HFF-Myc (cell line): ENCODE measurements at places on chromosomes 13 and 19.
A peak's percentile ranks its signal among the peaks of the same experiment; 100 is the strongest.

- no peak for DNase-seq
These were observed 130.6 kb downstream of the KLF5 start for GRCh38 chr13:73189362-73189761.

- DNase-seq, result no peak
These were observed 60.3 kb upstream of the SPATA13 start for GRCh38 chr13:24100188-24100587.

DNA sequence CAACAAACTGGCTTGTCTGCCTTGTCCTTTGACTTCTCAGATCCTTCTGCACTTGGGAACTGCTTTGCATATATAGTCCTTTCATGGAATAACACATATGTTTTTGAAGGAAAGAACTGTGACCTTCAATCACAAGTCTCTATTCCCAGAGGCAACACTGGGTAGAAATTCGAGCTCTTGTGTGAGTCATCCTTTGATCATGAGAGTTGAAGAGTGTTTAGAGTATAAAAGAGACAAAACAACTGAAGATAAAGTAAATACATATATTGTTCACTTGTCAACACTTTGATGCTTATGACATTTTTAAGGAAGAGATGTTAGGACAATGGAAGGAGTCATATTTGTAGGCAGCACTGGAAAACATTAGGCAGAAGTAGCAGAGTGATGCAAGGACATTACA, 5.2 kb upstream of the OR7A5 start:
- no peak for DNase-seq

- no peak for DNase-seq
These were observed 61.5 kb upstream of the ZNF536 start for GRCh38 chr19:30310602-30311263.

- DNase-seq, result no peak
These were observed 12.3 kb downstream of the FAM187B start for GRCh38 chr19:35216016-35216832.

- DNase-seq, result no peak
These were observed 5.3 kb downstream of the SLC27A1 start for GRCh38 chr19:17475541-17476115.

- DNase-seq, result no peak
These were observed 73.1 kb downstream of the ZIC5 start for GRCh38 chr13:99898421-99898820.

DNA sequence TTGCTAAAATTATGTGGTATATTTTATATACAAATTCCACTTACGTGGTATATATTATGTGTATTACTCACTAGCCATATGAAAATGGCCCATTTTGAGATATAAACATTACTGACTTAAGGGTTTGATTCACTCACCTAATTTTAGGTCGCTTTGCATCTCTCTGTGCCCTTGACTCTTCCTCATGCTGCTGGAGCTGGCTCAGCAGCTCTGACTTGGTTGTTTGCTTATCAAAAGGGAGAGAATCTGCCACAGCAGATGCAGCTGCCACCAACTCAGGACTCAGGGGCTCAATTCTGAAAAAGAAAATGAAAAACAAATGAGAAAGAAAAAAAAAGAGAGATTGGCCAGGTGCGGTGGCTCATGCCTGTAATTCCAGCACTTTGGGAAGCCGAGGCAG, 12.2 kb downstream of the MRPS31 start:
- DNase-seq, result no peak

GRCh38 chr19:679418-680286, 3.5 kb downstream of the FSTL3 start:
- no peak for DNase-seq

GRCh38 chr19:17553256-17553655, 2.2 kb upstream of the COLGALT1 start:
- peak; percentile 89 for DNase-seq

DNA sequence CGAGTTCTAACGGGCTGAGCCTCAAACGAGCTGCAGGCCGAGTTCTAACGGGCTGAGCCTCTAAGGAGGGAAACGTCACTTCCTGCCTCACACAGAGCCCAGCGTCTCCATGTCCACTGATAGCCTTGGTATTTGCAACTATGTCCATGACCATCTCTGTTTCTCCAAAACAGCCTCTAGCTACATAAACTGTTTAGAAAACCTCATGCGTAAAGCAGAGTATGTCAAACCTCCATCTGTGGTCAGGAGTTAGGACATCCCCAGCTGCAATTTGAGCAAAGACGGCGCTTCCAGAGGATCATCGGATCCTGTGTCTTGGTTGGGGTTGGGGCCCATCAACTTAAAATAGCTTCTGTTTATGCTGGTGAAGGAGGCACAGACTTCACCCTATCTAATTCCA, 20.8 kb downstream of the RASA3 start:
- DNase-seq, result no peak

GRCh38 chr13:53250272-53250875, 221.8 kb downstream of the OLFM4 start:
- peak; percentile 38 for DNase-seq

DNA sequence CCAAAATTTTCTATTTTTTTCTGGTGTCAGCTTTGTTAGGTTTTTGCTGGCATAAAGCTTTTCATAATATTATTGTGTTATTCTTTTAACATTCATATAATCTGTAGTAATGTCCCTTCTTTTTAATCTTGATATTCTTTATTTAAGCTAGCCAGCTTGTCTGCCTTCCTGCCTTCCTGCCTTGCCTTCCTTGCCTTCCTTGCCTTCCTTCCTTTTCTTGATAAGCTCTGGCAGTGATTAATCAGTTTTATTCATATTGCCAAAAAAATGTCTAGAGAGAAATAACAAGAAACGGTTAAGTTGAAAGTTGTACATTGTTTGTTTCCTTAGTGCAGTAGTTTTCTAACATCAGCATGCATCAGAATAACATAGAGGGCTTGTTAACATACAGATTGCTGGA, 257.5 kb downstream of the MAB21L1 start:
- no peak for DNase-seq

DNA sequence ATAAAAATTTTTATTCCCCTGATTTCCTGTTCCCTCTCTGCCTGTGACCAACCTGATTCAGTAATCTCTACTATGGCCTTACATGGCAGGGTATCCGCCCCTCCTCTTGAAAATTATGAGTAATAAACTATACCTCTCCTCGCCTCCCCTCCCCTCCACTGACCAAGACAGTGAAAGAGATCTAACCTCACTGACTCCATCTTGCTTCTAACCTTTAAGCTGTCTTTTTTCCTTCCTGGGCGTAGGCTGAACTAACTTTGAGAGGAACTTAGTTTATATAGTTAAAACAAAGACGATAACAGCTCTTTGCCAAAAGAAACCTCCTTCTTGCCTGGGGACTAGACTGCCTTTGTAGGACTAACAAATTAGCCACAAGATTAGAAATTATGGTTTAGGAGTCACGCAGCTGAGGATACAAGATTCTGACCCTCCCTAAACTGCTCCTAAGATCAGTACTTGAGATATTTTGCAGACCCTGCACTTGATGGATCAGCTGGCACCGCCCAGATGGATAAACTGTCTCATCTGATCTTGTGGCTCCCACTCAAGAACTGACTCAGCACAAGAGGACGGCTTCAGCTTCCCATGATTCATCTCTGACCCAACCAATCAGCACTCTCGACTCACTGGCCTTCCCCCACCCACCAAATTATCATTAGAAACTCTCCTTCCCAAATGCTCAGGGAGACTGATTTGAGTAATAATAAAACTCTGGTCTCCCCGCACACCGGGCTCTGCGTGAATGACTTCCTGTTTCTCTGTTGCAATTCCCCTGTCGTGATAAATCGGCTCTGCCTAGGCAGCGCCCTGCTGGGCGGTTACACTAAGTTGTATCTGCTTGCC, 187.1 kb downstream of the TDRD3 start:
- peak; percentile 20 for DNase-seq

GRCh38 chr19:48036765-48037164, 7.1 kb downstream of the CABP5 start:
- DNase-seq, result no peak

GRCh38 chr19:40323705-40324104, 24.5 kb downstream of the C19orf47 start:
- no peak for DNase-seq

DNA sequence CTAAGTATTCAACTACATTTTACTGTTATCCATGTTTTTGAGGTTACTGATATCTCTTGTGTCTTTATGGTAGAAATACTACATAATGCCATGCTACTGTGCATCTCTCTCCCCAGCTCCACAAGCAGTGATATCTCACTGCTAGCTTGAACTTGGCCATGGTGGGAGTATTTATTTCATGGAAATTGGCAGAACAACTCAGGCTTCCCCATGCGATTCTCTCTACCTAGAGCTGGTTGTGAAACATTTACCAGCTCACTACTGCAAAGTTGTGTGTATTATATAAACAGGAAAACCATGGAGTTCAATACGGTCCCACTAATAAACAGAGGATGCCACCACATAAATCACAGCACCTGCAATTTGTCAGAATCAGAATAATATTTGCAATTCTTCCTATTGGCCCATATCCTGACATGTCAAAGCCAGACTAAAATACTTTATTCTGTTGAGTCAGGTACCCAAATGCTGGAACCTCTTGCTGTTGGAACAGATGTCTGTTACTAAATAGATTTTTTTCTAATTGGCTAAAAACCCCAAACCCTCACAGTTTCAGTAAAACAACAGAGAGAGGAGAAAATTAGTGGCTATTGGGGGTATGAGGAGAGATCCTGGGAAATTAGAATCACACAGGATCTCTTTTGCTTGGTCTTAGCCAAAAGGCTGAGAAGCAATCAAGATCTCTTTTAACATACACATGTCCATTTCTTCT, 91.4 kb upstream of the SLC10A2 start:
- no peak for DNase-seq

- no peak for DNase-seq
These were observed 5.0 kb upstream of the EID2 start for GRCh38 chr19:39544911-39545310.

GRCh38 chr13:101942535-101943157, 459.2 kb downstream of the FGF14 start:
- no peak for DNase-seq

GRCh38 chr19:36110487-36111199, at the start of gene OVOL3:
OVOL3 (plus strand) TSS chr19:36111143; CDS start chr19:36111203, 60 bp downstream.
- DNase-seq, result no peak

DNA sequence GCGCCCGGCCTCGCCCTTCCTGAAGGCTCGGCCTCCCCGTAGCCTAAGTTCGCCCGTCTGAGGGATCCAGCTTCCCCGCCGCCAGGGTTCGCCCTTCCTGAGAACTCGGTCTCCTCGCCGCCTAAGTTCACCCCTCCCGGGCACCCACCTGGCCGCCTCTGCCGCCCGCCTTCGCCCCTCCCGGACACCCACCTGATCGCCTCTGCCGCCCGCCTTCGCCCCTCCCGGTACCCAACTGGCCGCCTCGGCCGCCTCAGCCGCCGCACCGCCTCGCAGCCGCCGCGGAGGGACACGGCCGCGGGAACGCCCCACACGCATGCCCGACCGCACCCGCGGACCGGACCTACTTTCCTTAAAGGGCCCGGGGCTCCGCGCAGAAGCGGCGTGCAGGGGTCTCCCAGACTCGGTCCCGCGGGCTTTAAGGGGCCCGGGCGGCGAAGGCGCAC, at the start of gene MOB3A:
Gene MOB3A (minus strand): TSS at position 293 of the 446 bp plus-strand sequence. CDS start 17,766 bp downstream, outside the sequence.
- DNase-seq, result no peak

GRCh38 chr13:114105521-114106225, 26.8 kb downstream of the RASA3 start:
- DNase-seq, result no peak

GRCh38 chr19:28170066-28170465, 1042.9 kb downstream of the UQCRFS1 start:
- DNase-seq, result no peak

DNA sequence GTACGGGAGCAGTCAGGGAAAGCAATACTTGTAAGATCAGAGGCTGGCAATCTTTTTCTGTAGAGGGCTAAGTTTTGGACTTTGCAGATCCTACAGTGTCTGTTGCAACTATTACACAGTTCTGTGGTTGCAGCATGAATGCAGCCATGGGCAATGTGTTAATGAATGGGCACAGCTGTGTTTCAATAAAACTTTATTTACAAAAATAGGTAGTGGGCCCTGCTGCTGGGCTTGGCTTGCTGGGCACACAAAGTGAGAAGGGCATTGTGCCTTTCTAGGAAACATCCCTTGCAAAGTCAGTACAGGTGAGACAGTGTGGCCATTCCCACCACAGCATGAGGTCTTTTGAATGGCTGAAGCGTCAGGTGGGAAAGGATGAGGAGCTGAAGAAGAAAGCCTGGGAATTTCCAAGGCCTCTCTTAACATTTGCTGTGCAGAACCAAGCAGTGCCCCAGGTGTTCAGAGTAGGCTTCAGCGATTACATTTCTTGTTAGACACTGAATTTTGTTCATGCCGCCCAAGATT, 9.1 kb downstream of the KL start:
- DNase-seq, result no peak

GRCh38 chr13:50001287-50001686, 4.4 kb downstream of the TRIM13 start:
- no peak for DNase-seq

- no peak for DNase-seq
These were observed 1.9 kb downstream of the MAN2B1 start for GRCh38 chr19:12664406-12665280.

DNA sequence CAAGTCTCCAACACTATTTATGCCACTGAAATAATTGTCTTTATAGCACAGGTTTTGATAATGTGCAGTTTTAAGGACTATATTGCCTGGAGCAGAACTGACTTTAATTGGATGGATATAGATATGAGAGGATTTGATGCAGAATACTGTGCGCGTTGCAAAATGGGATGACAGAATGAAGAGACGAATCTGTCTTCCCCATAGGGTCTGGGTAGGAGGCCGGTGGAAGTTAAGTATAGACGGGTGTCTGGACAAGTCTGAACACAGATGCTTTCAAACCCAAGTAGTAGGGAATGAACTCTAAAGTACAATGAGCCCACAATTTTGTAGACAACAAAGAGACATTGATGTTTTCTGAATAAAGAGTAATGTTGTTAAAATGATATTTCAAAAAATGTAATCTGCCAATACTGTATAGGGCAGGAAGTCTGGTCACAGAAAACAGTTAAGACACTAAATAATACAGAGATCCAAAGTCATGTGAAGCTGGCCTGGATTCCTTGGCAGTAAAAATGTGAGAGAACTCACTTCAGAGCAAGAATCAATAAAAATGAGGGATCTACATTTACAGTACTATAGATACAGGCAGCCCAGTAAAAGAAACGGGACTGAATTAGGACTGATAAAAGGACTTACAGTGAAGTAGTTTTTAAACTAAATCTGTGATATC, 125.5 kb downstream of the ENOX1 start:
- no peak for DNase-seq

DNA sequence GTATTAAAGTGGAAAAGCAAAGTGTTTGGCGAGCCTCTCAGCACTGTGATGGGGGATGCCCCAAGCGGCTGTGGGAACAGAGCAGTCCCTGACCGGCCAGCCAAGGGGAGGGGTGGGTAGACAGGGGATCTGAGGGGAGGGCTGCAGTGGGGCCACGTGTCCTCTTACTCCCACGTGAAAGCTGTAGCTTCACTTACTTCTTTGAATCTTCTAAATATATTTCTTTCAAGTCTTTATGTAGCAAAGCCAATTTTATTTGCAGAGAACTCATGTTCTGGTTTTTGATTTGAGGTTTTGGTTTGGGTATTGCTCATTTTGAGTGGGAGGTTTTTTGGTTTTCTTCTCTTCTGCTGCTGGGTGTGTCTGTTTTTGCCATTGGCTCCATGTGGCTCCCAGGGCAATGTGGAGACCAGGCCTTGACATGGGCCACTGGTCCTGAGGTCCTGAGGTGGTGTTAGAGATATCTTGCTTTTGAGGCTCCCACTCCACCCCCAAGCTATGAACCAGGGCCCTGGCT, 17.7 kb upstream of the OVOL3 start:
- DNase-seq, result no peak

GRCh38 chr13:53612200-53612599, 583.6 kb downstream of the OLFM4 start:
- no peak for DNase-seq

- DNase-seq, result no peak
These were observed 85.4 kb downstream of the COL4A1 start for GRCh38 chr13:110221406-110222117.
